ENCODE measurements at places on chromosomes 3 and 15. TPM values are rescaled to one million over a fixed set of nuclear protein-coding genes. Genes with fewer than 3 reads are reported as not detected.

GRCh38 chr3:41652506-41652905 lies 309.4 kb downstream of the ULK4 start:
- DNase-seq: no peak

- DNase-seq: no peak
Measured at GRCh38 chr15:80106051-80106450, 46.6 kb downstream of the ZFAND6 start.

DNA sequence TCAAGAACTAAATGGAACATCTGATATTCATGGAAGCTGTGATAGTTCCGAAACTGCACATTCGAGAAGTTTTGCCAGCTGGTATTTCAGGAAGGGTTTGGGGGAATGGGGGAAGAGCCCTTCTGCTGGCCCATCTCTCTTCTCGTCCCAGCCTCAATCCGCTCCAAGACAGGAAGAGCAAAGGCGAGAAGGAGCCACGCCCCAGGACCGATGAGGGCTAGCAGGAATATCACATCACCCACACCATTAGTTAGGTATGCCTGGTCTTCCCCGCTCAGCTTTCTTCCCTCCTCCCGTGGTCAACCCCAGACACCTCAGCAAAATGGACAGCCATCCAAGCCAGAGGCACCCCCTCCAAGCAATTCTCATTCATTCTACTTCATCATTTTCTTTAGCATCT lies 14.9 kb upstream of the PCSK6 start:
- no peak for DNase-seq

- DNase-seq: no peak
Measured at GRCh38 chr15:55277116-55277564, 12.5 kb downstream of the RAB27A start.

DNA sequence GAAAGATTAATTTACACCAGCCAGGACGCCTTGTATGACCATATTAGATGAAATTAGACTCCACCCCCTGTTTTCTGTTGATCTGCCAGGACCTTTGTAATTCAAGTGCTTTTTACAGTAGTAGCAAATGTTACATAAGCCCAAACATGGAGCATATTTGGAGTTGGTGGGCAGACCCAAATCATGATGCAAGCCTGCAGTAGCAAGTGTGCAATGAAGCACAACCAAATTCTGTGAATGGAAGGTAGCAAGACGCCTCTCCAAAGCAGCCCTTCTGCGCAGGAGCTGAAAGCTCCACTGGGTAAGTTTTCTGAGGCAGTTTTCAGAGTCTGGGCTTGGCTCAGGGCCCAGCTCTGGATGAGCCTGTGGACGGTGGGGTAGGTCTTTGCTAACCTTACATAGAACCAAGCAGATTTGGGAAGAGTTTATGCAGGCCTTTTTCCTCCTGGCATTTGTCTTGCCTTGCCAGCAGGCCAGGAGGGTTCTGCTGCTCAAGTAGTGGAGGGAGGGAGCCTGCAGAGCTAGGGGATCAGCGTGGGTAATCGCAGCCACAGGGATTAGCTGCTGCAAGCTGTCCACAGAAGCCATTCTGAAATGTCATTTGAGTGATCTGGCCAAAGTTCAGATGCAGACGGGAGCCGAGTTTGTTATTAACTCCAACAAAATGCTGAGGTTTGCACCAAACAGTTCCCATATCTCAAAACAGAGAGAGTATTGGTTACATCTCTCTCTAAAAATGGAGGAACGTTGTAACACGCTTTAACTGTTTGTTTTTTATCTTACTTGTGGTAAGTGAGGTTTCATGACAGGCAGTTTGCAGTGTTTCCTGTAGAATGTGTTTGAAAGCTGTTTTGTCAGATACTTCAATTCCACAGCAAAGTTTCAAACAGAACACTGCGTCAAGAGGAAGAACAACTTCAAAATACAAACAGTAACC lies 55.4 kb downstream of the PSMD6 start:
- DNase-seq: peak; percentile 75

The ATP13A5 gene
- not detected for total RNA-seq

The SPG21 gene
- 111 TPM for total RNA-seq

The GOLGA6L10 gene
- 0.28 TPM for total RNA-seq

Measured in hepatocyte (in vitro differentiated cells).